ENCODE measurements at places on chromosomes 7 and 10.

GRCh38 chr10:128897401-128898129 is 569.5 kb upstream of the MGMT start:
- no peak for DNase-seq

DNA sequence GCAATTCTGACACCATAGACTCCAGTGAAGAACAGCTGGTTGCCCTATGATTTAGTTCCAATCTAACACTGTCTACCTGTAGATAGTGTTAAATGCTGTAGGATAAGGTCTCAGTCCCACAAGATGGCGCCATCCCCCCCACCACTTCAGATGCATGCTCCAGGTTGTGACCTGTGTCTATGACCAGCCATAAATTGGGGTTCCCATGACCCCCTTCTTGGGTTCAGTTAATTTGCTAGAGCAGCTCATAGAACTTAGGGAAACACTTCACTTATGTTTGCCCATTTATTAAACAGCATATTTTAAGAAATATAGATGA is 13.1 kb downstream of the CCSER2 start:
- no peak for DNase-seq

GRCh38 chr10:73809061-73809818 is 2.2 kb downstream of the NDST2 start:
- no peak for DNase-seq

- DNase-seq: no peak
Observed at GRCh38 chr10:76641215-76641614, 996.4 kb downstream of the KCNMA1 start.

- no peak for DNase-seq
Observed at GRCh38 chr10:10788761-10789160, 228.9 kb upstream of the CELF2 start.

DNA sequence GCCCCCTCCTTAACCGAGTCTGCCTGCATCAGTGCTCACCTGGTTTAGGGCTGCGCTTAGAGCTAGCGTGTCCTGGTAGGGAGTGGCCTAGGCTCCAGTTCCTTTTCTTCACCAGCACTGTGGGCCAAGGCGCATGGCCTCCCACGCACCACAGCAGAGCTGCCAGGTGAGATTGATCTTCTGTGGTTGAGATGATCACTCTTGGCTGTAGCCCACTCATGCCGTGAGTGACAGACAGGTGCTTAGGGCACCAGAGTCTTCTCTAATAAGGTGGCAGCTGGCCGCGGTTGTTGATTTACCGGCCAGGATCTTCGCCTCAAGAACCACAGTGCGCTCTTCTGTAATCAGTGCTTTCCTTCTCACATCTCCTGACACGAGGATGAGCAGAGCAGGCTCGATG is 157.2 kb upstream of the INSYN2A start:
- no peak for DNase-seq

DNA sequence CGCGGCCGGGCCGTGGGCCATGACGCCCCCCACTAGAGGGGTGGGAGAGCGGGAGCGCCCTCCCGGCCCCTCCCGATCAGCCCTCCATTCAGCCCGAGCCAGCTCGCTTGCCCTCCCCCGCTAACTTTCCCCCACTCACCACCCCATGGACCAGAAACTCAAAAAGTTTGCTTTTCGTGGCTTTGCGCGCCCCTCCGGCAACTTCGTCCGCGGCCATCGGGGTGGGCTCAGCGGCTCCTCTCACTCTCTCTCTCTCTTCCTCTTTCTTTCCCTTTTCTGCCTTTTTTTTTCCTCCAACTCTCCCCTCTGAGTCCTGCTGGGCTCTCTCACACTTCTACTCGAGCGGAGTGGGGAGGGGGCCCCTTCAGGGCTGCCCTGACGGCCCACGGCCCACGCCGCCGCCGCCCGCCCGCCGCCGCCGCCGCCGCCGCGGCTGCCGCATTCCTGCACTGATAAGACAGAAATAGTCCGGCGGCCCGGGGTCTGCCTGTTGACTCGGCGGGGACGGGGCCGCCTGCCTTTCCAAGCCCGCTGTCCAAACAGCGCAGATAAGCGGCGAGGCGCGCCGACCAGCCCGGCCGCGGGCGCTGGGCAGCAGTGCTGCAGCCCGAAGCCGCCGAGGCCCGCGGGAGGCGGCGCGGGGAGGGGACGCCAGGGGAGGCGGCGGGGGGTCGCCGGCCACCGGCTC is at the start of gene SMARCD3:
TSS of gene SMARCD3 (minus strand) at position 349 of the 688 bp plus-strand sequence. CDS start at position 217, 132 bp downstream.
- DNase-seq: peak; percentile 37

DNA sequence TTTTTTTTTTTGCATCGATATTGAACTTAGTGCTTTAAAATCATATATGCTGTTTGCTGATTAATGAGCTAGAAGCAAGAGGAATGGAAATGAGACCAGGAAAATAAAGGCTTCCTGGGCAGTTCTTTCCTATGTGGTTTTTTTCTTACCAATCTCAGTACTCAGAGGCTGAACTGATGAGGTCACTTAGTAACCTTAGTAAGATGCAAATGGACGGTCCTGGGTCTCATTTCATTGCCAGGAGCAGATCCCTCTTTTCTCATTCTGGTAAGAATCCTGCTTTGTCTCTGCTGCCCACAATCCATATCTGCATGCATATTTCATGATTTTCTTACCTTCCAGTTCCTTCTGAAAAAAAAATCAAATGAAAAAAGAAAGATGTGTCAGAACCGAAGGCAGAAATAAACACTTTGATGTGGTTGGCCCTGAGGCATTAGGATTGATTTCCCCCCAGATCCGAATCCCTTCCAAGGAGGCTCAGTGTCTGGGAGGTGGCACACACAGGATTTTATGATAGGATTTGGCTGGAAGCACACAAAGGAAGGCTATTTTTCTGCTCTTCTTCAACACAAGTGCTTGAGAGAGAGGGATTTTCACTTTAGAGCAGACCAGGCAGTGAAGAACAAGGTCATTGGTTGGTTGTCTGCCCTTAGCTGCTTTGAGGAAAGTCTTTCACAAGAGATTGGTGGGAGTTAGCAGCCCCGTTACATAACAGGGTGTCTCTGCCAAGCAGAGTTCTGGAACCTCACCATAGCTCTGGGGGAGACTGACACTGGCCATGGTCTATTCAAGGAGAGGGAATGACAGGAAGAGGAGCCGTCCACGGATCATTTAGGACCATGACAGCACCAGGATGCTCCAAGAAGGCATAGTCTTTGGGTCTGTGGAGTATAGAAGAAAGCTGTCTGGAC is 150.0 kb downstream of the CAMK1D start:
- peak; percentile 28 for DNase-seq

- DNase-seq: no peak
Observed at GRCh38 chr10:84047258-84048010, 91.9 kb upstream of the GHITM start.

GRCh38 chr10:86349474-86349873 is 17.1 kb downstream of the GRID1 start:
- peak; percentile 57 for DNase-seq

- DNase-seq: no peak
Observed at GRCh38 chr10:107118866-107119265, 45.6 kb downstream of the SORCS1 start.

DNA sequence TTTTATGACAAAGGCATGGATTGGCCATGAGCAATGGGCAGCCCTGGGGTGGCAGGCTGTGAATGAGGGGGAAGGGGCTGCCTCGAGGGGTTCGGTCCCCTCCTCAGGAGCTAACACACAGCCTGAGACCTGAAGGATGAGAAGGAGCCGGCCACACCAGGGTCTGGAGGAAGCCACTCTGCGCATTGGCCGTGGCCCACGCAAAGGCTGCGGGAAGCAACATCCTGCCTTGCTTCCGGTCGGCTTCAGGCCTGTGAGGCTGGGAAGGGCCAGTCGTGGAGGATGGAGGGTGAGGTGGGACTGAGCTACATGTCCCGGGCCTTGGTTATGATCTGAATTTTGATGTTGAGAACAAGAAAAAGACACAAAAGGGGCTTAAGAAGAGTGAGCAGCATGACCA is 49.4 kb downstream of the RGS10 start:
- no peak for DNase-seq

GRCh38 chr7:6648066-6648814 is 11.1 kb downstream of the ZNF316 start:
- no peak for DNase-seq

DNA sequence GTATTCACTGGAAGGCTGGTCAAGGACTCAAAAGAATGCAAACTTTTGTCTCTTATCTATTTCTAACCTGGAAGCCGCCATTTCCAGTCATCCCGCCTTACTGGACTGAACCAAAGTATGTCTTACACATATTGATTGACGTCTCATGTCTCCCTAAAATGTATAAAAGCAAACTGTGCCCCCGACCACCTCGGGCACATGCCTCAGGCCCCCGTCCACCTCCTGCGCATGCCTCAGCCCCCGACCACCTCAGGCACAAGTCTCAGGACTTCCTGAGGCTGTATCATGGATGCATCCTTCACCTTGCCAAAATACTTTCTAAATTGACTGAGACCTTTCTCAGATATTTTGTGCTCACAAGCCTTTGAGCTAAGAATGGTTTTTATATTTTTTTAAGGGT is 148.6 kb downstream of the PTPRN2 start:
- DNase-seq: no peak

DNA sequence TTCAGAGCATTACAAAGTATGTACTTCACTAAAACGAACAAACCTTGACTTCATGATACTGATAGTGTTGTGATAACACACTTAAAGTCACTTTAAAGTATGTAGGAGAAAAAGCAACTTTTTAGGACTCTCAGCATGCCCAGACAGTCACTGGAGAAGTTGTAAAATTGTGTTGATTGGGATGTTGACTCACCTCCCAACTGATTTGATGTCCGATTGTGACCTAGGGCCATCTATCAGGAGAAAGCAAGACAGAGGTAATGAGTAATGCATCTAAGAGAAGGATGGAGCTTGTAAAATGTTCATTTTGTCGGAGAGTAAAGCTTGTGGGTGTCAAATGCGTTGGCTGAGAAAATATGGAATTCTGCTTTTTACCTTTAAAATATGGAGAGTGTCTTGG is 135.4 kb upstream of the SEMA3D start:
- no peak for DNase-seq

GRCh38 chr7:70696201-70696754 is 435.7 kb upstream of the GALNT17 start:
- DNase-seq: no peak

GRCh38 chr10:80357851-80358125 is 1.2 kb downstream of the DYDC2 start:
- DNase-seq: no peak

DNA sequence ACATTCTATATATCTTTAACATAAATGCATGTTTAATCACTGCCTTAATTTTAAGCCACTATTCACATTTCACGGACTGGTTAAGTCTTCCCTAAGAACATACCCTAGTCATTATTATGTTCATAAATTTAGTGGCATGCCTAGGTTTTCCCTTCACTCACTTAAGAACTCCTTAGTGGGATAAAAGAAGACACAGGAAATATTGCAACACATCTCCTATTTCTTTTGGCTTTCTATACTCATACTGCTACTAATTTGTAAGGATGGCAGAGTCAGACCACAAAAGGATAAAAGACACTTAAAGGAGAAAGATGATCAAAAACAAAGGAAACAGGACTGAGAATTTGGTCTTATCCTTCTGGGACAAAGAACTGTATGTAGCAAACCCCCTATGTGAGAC is 951.4 kb downstream of the SORCS3 start:
- DNase-seq: no peak

- DNase-seq: no peak
Observed at GRCh38 chr7:80288175-80289122, 153.8 kb downstream of the GNAI1 start.

DNA sequence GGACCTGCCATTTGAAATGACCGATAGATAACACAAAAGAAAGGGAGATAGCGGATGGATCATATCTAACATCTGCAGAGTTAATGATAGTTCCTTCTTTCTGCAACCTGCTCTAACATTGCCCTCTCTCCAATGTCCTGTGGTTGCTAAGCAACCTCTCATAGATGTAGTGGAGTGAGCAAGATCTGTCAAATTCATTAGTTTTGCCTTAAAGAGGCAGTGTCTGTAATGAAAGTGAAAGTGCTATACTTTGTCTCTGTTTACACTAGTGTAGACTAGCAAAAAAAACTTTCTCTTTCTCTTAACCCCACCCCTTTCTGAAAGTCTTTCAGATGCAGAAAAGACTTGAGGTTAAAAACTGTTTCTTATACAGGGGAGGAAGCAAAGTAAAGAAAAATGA is 1196.9 kb downstream of the SORCS3 start:
- peak; percentile 1 for DNase-seq

DNA sequence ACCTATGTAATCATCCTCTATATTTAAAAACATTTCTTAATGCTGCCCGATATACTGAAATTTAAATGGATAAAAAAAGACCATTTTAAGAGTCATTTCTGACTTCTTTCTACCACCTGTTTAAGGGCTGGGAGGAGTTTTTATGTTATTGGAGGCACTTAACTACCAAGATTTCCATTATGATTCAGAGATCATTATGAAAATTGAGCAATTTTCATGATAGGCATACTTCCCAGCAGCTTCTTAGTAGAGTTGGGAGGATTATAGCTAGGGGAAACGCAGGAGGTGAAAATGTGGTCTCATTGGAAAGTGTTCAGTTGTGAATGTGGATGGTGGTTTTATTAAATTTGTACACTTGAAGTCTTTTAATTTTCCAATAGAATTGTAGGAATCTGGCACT is 28.4 kb upstream of the FAM204A start:
- no peak for DNase-seq

GRCh38 chr10:49115015-49115795 is at the start of gene VSTM4:
TSS of gene VSTM4 (minus strand) at chr10:49115522. CDS start at chr10:49115485, 37 bp downstream.
- DNase-seq: no peak

DNA sequence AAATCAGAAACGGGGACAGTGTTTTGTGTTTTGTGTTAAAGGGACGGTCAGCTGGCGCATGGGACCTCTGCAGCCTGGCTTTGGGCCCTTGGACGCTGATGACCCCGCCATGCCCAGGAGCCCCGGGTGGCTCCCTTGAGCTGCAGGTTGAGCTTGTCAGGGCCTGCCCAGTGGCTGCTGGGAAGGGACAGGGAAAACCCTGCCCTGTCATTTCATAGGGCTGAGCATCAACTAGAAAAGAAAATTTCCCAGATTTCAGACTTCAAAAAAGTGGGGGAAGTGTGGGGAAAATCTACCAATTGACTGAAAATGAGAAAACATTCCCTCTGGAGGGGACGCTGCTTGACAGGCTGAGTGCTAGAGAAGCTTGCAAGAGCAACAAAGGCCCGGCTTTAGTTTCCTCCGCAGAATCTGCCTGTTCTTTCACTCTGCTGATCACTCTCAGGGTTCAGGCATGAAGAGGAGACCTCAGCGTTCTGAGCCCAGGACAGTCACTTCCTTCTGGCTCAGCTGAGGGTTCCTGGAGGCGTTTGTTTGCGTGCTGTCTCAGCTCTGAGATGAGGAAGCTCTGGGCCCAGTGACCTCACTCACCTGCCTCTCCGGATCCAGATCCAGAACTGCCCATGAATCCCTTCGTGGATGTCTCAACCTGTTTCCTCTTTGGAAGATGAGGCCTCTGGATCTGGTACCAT is 18.6 kb upstream of the DNAJB6 start:
- no peak for DNase-seq

- peak; percentile 47 for DNase-seq
Observed at GRCh38 chr7:47444376-47445098, 137.4 kb downstream of the TNS3 start.

DNA sequence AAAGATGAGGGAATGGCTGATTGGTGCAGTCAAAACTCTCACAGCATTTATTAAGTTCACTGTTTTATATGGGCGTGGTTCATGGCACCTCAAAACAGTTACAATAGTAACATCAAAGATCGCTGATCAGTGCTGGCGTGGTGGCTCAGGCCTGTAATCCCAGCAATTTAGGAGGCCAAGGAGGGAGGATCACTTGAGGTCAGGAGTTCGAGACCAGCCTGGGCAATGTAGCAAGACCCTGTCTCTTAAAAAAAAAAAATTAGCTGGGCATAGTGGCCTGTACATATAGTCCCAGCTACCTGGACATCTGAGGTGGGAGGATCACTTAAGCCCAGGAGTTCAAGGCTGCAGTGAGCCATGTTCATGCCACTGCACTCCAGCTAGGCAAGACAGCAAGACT is 48.5 kb downstream of the KLHDC10 start:
- DNase-seq: no peak

GRCh38 chr7:26278770-26279169 is 12.9 kb upstream of the SNX10 start:
- DNase-seq: peak; percentile 47
